ENCODE measurements at places on chromosomes 7 and 10.

DNA sequence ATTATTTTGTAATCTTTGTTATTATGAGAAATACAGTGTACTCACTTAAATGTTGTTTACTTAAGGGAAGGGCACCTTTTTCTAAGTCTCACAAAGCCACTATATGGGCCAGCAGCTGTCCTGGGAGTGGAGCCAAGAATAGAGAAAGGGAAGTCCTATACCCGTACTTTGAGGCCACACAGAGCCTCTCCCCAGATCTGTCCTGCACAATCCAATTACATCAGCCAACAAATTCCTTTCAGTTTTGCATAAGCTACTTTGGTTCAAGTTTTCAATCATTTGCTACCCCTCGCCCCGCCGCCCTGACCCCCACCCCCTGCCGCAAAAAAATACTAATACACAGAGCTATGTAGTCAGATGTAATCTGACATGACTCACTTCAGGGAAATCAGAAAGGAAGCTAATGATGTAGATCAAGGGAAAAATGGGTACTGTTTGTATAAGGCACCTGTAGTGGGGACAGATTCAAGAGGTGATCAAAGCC is 297.4 kb upstream of the NEBL start:
- DNase-seq: no peak

DNA sequence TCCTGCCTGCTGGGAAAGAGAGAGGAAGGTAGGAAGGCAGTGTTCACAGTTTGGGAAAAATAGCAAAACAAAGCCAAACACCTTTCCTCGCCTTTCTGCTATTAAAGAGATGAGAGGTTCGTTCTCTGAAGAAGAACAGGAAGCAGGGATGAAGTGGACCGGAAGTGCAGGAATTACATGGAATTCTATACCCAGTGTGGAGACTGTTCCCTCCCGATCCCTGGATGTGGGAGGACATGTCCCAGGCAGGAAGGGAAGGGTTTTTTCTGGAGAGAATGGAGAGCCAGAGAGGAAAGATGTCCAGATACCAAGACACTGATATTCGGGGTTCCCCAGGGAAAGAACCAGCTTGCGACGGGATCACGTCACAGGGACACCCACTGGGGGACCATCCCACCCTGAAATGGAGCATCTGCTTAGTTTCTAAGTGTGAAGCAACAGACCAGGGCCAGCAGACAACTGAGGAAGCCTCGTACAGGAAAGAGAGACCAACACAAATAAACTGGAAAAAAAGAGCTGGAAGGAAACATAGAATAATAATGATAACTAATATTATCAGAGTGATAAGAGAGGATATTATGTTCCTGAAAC is 187.6 kb downstream of the PRPF18 start:
- DNase-seq: no peak

GRCh38 chr10:69780077-69780476 is 21.6 kb upstream of the COL13A1 start:
- DNase-seq: no peak

- DNase-seq: no peak
Measured at GRCh38 chr10:103479135-103479534, at the start of gene CALHM3. Gene CALHM3, minus strand, starts transcription at chr10:103479240. Its CDS starts 208 bp downstream, at chr10:103479032.

DNA sequence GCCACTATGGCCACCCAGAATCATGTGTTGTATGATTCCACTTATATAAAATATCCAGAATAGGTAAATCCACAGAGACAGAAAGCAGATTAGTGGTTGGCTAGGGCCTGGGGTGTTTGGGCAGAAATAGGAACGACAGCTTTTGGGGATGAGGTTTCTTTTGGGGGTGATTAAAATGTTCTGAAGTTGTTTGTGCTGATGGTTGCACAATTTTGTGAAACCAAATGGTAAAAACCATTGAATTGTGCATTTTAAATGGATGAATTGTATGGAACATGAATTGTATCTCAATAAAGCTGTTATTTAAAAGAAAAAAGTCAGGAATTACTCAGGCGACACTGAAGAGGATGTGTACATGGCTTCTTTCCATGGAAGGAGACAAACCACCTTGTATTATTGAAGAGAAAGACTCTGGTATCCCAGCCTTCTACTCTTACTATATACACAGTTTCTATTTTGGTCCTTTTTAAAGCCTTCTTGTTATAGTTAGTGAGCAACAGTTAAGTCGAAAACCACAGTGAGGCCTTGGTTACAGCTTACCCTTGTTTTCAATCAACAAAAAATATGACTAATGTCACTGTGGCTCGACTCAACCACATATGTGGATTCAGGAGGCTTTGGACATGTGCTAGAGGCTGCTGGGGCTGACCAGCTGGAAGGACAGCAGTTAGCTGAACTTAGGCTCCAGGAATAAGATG is 57.1 kb upstream of the KMT2E start:
- DNase-seq: peak; percentile 63

GRCh38 chr10:18664841-18665478 is 5.7 kb downstream of the ARL5B start:
- no peak for DNase-seq

DNA sequence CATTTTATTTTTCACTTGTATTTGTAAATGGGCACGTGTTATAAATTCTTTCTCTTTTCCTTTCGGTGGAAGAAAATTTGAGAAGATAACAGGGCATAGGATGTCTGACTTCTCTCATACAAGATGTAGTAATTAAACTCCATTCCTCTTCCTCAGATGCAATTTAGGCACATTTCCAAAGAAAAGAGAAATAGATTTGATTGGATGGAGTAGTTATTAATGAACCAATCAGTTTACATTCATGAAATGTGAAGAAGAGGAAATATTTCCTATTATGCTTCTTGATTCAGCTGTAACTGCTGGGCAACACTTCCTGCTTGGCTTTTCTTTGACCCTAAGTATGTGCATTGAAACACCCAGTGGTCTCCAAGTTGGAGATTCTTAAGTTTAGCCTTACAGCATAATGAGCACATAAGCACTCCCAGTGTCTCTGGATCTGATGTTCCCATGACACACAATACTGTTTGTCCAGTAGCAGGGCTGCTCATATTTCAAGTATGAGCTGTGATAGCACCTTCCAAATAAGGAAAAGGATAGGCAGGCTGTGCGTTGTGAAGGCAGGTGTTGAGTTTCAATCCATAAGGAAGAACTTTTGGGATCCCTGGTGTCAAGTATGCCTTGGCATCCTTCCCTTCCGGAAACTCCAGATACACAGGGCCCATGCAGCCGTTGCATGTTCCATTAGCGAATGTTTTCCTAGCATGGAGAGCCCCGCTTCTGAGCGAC is 33.4 kb upstream of the COBL start:
- no peak for DNase-seq
